ENCODE measurements at places on chromosomes 2 and 18.

- no peak for DNase-seq
Measured at GRCh38 chr2:22454826-22455485, 930.0 kb upstream of the KLHL29 start.

DNA sequence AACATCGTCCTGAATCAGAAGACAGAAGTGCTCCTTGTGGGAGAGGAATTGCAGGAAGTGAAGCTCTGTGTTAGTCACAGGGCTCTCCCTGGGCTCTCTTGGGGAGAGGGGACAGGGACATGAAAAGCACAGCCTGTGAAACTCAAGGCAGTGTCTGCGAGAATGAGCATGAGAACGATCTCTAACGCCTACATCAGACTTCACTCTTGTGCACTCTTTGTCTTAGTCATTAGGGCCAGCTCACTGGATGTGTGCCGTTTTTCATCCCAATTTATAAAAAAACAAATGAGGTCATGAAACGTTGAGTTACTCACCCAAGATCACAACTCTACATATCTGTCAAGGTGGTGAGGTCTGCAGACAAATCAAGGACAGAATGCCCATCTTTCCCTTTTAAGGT is 27.0 kb upstream of the TWIST2 start:
- no peak for DNase-seq

DNA sequence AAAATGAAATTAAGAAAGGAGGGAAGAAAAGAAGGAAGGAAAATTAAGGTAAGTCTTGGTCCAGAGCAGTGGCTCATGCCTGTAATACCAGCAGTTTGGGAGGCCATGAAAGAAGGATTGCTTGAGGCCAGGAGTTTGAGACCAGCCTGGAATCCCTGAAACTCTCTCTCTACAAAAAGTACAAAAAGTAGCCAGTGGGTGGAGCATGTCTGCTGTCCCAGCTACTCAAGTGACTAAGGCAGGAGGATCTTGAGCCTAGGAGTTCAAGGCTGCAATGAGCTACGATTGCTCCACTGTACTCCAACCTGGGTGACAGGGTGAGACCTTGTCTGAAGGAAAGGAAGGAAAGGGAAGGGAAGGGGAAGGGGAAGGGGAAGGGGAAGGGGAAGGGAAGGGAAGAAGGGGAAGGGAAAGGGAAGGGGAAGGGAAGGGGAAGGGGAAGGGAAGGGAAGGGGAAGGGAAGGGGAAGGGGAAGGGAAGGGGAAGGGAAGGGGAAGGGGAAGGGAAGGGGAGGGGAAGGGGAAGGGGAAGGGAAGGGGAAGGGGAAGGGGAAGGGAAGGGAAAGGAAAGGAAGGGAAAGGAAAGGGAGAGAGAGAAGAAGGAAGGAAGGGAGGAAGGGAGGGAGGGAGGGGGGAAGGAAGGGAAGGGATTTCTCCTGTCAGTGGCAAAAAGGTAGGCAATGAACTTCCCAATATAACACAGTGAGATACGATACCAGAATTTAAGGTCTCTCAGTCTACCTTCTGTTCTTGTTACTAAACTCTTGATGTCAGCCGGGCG is 412.8 kb downstream of the CMPK2 start:
- DNase-seq = no peak

GRCh38 chr2:235591921-235592320 is 98.1 kb downstream of the AGAP1 start:
- no peak for DNase-seq

- DNase-seq = no peak
Measured at GRCh38 chr18:45527891-45528290, 87.4 kb upstream of the SLC14A2 start.

- no peak for DNase-seq
Measured at GRCh38 chr2:113342650-113343049, 63.9 kb upstream of the PAX8 start.
